ENCODE measurements at places on chromosomes 3 and 15.
A peak's percentile ranks its signal among the peaks of the same experiment; 100 is the strongest.

- DNase-seq, result no peak
Measured at GRCh38 chr3:39205131-39205530, 12.7 kb upstream of the XIRP1 start.

- DNase-seq, result no peak
Measured at GRCh38 chr3:100149713-100150415, 35.6 kb upstream of the FILIP1L start.

DNA sequence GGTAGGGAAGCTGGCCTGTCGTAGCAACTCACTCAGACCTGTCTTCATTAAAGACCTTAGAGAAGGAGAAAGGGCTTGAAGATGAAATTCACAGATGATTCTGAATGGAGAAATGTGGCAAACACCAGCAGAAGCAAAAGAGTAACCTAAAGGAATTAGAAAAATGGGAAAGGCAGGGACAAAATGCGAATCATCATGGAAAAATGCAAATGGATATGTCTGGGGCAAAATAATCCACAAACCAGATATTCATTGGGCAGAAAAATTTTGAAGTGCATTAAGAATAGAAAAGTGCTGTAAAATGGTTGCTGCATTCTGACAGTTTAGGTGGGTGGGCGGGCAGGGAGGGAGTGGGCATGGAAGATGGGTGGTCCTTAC, 156.9 kb upstream of the RASGRP1 start:
- DNase-seq, result no peak

GRCh38 chr15:84760219-84760618, 11.8 kb downstream of the ZNF592 start:
- DNase-seq, result no peak

GRCh38 chr3:64684715-64685261, 3.0 kb downstream of the ADAMTS9 start:
- DNase-seq, result no peak

GRCh38 chr3:108036984-108037741, 53.7 kb downstream of the CD47 start:
- DNase-seq, result no peak

DNA sequence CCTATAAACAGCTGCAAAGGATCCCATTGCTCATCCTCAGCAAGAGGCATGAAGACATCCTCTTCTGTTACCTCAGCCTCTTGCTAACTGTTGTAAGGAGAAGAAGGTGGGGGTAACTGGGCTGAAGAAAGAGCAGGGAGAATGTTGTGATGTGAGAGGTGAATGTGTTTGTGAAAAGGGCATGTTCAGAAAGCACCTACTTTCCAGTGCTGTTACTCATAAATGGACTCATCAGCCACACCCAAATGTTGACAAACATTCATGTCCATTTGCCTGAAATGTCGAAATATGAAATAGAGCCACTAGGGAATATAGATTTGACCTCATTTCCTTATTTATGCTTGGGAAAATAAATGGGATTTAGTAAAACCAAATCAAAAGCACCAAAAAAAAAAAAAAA, 12.6 kb downstream of the SLC24A1 start:
- DNase-seq, result no peak

- DNase-seq, result no peak
Measured at GRCh38 chr3:82461049-82461889, 699.8 kb upstream of the GBE1 start.

DNA sequence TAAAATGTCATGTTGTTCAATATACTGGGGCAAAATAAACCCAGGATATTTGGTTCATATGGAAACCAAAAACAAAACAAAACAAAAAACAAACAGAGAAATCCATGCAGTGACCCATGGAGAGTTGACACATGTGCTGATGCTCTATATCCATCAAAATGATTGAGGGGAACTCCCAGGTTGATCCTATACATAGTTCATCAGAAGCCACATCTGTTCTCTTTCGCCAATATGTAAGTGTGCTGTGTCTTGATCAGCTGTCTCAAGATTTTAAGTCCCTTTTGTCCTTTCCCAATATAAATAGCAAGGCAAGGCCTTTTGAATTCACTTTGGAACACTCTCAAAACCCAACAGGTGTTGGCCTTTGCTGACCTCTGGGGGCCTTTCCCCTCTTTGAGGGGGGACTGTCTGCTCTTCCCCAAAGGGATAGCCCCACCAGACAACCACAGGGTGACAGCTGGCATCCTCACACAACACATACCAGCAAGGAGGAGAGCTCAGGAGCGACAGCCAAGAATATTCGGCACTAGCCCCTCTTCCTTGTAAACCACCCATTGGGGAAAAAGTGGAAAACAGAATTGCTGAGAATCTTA, 209.4 kb upstream of the CD96 start:
- DNase-seq, result no peak

- no peak for DNase-seq
Measured at GRCh38 chr3:38604246-38604645, 45.2 kb downstream of the SCN5A start.

DNA sequence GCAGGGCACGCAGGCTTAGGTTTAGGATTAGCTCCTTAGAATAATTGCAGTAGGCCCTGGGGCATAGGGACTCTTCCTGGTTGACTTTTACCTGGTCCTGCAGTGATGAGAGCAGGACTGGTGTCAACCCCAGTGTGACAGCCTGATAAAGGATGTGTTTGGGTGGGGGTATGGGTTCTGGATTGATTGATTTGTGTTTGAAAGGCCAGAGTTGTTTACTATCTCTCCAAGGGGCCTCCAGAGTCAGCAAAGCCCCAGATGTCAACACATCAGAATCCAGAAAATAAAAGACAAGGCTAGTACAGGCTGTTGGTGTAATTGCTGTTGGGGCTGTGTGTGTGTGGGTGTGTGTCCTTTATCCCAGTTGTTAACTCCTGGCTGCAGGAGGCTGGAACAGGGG, 122.3 kb downstream of the CHRNA7 start:
- DNase-seq, result no peak

- DNase-seq, result no peak
Measured at GRCh38 chr3:157872902-157873301, 233.3 kb downstream of the SHOX2 start.

DNA sequence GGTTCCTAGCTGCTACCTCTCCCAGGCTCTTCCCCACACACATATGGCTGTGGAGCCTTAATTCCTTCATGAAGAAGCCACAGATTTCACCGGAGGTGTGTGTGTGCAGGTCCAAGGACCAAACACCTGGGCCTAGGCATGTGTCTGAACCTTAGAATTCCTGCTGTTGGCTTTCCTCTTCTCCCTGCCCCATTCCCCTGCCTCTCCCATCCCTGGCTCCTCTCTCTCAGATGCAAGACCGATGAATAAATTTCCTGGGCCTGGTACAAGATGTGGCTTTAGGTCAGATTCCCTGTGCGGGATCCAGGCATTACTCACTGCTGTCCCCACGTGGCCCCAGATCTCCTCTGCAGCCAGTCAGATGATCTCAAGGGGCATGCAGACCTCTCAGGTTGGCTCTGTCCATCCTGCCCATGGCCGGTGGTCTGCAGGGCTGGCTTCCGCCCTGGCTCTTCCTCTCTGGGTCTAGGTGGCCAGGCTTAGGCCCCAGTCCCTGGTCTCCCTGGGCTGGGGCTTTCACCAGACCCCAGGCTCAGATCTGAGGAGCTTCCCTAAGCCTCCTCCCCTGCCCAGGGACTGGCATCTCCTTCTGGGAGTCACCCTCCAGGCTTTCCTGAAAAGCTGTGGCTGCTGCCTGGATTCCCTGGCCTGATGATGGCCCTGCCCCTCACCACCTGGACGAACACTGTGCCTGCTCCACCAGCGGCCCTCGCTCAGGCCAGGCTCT, 20.5 kb downstream of the CCR9 start:
- DNase-seq, result no peak

- no peak for DNase-seq
Measured at GRCh38 chr3:142318331-142318730, 92.9 kb upstream of the GK5 start.

GRCh38 chr3:141714671-141715070, 23.4 kb upstream of the RNF7 start:
- no peak for DNase-seq

DNA sequence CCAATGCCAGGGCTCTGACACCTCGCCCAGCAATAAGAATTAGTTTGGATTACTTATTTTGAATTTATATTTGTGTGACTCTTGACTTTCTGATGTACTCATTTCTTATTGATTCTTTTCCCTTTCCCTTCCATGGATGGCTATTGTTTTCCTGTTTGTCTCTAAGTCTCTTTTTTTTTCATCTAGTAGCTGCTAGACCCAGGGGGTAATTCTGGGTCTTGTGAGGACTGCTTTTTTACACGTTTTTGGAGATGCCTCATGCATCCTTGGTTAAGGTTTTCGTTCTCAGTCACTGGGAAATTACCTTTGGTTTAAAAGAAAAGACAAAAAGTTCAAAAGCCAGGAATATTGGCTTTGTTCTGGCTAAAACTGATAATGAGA, 70.2 kb upstream of the STRIT1 start:
- peak; percentile 81 for DNase-seq

- no peak for DNase-seq
Measured at GRCh38 chr15:25332306-25332705, 106.5 kb downstream of the UBE3A start.

GRCh38 chr15:68352401-68353062, 75.0 kb downstream of the FEM1B start:
- peak; percentile 72 for DNase-seq

GRCh38 chr15:58545307-58546065, 113.7 kb downstream of the LIPC start:
- DNase-seq, result no peak

DNA sequence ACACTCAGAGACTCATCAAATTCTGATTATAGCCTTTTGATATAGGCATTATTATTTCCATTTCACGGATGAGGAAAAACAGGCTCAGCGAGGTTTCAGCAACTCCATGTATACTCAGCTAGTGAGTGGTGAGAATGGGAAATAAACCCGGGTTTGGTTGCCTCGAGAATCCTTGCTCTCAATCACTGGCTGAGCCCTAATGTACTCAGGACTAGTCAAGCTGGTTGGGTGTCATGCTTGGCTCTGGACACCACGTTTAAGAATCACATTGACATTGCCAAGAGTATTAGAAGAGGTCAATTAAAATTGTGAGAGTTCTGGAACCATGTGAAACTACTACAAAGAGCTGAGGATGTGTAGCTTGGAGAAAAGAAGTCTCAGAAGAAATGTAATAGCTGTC, 444.5 kb downstream of the MFSD1 start:
- DNase-seq, result no peak

DNA sequence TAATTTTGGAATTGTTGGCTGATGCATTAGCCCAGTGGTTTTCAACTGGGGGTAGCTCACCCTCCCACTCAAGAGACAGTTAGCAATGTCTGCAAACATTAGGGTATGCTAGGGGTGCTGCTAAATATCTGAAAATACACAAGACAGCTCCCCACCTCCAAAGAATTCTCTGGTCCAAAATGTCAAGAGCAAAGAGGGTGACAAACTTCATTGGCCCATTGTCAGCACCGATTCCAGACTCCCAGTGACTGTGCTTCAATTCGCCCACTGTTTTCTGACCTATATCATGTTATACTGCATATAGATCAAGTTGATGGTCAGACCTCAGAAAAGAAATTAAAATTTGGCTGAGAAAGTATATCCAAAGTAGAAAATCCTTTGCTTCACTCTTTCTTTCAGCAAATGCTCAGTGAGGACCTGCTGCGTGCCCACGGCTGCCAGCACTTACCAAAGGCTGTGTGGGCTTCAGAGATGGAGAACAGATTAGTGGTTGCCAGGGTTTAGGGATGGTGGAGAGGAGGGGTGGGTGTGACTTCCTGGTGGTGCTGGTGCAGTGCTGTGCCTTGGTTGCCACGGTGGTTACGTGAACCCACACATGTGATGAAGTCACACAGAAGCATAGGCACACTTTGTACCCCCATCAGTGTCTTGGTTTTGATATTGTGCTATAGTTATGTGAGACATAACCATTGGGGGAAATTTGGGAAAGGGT, 204.0 kb downstream of the PLCL2 start:
- no peak for DNase-seq

DNA sequence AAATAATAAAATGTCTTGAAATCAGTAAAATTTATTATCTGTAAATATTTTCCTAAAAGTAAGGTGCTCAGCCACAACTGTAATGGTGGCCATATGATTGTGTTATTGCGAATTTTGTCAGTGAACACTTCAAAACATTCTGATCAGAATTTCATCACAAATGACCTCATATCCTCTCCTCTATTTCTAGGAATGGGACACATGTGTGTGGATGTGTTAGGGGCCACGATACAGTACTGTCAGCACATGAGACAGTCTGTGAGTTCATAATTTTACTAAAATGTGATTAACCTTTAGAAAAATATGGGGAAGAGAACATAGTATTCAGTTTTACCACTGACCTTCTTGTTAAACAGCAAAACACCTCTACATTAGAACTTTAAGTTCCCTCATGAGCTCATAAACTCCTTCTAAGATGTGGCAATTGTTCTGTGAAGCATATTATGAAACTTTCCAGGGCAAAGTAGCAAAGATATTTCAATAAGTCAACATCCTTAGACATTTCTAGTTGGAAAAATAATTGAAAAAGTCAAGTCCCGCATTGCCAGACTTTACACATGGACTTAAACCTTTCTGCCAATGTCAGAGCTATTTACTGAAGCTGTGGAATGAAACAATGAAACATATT, 158.2 kb upstream of the ABI3BP start:
- DNase-seq, result no peak

DNA sequence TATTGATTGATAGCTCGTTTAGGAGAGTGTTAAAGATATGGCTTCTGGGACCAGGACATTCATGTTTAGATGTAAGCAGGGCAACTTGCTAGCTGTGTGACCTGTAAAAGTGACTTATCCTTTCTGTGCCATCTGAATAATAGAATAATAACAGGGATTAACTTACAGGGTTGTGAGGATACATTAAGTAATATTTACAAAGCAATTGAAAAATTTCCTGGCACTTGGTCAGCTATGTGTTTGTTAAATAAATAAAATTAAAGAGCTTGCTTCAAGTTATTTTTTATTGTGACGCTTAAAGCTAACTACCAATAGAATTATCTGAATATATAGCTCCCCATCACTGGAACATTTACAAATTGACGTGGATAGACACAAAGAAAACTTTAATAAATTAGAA, 287.9 kb upstream of the CDIN1 start:
- no peak for DNase-seq

GRCh38 chr15:50353251-50353974, 1.6 kb downstream of the GABPB1 start:
- DNase-seq, result no peak

DNA sequence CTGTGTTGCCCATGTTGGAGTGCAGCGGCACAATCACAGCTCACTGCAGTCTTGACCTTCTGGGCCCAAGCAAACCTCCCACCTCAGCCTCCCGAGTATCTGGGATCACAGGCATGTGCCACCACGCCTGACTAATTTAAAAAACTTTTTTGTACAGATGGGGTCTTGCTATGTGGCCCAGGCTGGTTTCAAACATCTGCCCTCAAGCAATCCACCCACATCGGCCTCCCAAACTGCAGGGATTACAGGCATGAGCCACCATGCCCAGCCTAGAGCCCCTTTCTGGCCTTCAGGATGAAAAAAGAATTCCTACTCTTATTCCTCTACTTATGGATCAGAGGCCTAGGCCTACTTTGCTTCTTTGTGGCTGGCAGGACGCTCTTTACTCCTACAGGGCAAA, 39.6 kb downstream of the CHAC1 start:
- DNase-seq, result no peak

GRCh38 chr3:14605744-14606143, 45.8 kb upstream of the CCDC174 start:
- DNase-seq, result no peak
